Bronchial epithelial cell (primary cell): ENCODE measurements at places on chromosomes 16 and 17.
A peak's percentile ranks its signal among the peaks of the same experiment; 100 is the strongest.

- DNase-seq: no peak
Observed at GRCh38 chr17:1110541-1110861, 69.3 kb downstream of the ABR start.

DNA sequence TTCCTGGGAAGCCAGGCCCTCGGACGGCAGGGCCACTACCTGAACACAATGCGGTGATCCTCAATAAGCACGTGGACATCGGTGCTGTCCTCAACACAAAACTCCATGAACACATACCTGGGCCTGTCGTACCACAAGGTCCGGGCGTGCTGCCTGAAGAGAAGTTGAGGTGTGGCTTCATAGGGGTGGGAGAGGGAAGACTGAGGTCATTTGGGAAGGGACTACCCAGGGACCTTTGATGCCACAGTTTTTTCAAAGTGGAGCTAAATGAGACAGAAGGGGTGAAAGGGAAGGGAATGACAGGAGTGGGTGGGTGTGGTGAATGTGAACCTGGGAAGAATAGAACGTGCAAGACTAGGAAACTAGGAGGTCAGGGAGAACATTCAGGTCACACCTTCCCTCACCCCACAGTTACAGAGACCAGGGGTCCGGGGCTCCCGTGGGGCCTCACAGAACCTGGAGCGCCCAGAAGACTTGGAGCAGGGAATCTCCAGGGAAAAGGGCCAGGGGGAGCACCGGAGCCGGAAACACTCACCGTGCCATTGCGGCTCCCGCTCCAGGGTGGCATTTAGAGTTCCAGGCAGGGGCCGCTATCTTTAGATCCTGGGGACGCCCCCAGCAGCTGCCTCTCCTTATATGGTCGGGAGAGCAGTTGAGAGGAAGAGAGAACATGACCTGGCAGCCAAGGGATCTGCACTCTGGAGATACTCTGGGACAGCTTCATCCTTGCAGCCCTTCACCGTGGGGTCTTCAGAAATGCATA is at the start of gene PTGES3L:
Gene PTGES3L (minus strand): TSS at position 570 of the 763 bp plus-strand sequence. CDS start 27 bp downstream, at position 543.
- no peak for DNase-seq

DNA sequence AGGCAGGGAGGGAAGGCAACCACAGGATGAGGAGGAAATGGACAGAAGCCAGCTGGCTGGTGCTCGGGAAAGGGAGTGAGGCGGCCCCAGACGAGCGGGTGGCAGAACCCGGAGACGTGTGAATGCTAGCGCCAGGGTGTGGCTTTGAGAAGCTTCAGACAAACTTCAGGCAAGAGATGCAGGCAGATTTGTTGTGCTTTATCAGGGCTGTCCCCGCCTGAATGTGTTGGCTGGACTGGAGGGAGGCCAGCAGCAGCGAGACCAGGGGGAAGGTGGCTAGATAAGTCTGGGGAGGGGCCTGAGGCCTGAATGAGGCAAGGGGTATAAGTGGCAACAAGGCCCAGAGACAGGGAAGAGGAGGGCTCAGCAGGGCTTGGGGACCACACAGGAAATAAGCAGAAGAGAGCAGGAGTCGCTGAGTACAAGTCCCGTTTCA is 22.0 kb downstream of the CAMKK1 start:
- DNase-seq: no peak

DNA sequence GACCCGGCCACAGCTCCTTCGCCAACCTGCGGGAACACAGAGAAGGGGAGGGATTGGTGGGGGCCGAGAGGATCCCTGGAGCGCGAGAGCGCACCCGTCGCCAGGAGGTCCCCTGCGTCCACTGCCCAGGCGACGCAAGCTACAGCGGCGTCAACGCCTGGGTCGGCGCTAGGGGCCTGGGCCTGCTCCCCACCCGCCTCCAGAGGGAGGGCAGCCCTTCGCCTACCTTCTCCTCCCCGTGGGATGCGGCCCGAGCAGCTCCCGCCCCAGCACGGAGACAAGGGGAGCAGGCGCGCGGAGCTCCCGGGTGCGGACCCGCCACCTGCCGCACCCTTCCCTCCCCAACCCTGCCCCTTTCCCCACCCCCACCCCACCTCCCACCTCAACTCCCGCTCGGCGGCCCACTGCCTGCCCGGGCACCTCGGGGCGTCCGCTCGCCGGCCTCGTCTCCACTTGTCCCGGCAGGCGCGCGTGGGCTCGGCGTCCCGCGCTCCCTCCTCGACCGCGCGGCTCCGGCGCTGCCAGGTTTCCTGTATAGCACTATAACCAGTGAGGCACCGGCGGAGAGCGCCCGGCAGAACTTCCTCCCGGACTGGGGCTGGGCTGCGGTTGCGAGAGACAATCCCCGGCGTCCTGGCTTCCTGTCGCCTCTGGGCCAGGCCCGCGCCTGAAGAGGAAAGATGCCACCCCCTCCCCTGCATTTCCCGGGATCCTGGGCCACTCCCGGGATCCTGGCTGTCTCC is 119.1 kb upstream of the SMURF2 start:
- peak; percentile 29 for DNase-seq

GRCh38 chr16:68242926-68243858 is 2.0 kb upstream of the PLA2G15 start:
- DNase-seq: no peak

GRCh38 chr16:14444979-14445810 is 184.9 kb downstream of the PARN start:
- no peak for DNase-seq
